Small intestine (tissue), 16 donors: ENCODE measurements at places on chromosomes 5 and 9.

GRCh38 chr9:114690308-114690707 lies 8.3 kb upstream of the TEX48 start:
- no peak for DNase-seq

DNA sequence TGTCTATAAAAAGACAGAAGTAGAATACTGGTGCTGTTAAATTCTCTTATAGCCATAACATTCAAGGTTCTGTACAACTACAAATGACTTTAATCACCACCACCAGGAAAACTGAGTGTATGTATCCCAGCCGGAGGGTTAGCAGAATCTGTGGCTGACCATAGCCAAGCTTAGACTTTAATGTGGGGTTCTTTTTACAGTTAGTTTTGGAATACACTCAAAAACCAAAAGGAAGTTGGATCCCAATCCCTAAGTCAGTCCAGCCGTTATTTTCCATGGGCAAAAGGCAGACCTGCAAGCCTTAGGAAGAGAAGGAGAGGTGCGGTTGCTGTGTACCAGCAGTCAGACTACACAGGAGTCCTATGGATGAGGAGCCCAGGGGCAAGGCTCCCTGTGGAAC lies 179.8 kb downstream of the ENC1 start:
- no peak for DNase-seq

DNA sequence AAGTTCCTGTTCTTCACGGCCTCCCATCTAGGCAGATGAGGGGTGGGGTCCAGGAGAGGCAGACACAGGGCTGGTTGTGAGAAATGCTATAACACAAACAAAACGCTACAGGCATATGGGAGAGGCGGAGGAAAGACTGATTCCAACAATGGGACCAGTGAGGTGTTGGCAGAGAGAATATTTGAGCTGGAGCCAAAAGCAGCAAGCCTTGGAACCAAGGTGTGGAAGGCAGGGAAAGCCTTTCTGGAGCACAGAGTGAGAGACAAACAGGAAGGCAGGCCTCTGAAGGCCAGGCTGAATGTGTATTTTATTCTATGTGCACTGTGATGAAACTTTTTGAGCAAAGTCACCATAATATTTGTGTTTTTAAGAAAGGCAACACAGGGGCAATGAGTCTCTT lies 2.9 kb downstream of the ATPSCKMT start:
- DNase-seq = no peak

GRCh38 chr5:56291661-56292374 lies 58.7 kb upstream of the ANKRD55 start:
- no peak for DNase-seq

- no peak for DNase-seq
Measured at GRCh38 chr5:4374866-4375265, 765.3 kb upstream of the ADAMTS16 start.

DNA sequence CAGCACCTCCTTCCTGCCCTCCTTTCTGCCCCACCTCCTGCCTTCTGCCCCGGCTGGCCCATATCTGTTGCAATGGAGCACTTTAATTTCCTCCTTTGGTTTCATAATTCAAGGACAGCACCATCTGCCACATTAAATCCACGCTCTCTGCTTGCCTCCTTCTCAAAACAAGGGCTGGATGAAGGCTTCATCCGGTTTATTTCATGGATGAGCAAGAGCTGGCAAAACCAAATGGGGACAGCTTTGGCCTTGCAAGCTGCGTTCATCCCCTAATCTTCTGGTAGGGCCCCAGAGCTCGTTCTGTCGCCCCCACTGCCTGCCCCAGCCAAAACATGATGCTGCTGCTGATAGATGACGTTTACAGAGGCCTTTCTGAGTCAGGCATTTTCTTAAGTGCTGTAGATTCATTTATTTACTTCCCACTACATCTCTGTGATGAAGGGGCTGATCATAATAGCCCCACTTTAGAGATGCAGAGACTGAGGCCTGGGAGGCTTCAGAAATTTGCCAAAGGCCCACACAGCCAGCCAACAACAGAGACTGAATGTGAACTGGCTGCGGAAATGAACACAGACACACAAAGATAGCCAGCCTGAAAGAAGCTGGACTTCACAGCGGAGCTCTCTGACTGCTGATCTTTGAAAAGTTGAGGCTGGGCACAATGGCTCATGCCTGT lies 115.6 kb upstream of the CPEB4 start:
- DNase-seq = no peak

GRCh38 chr5:80389580-80389979 lies 18.3 kb upstream of the ZFYVE16 start:
- no peak for DNase-seq

DNA sequence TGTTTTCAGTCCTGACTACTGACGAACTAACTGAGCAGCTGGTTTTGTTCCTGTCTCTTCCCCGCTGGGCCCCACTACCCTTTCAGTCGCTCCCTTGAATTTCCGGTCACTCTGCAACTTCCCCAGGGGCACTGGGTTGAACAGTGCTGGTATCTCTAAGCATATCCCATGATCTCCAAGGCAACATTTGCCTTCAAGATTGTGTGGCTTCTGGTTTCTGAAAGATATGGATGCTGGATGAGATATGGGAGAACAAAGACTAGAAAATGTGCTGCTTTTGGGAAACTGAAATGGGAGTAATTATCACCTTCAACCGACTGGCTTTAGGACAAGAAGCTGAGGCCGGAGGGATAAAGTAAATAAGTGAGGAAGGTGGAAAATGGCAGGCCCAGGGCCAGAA lies 258.2 kb upstream of the PIK3R1 start:
- DNase-seq = no peak

GRCh38 chr5:74311961-74312360 lies 328.6 kb downstream of the ENC1 start:
- DNase-seq = no peak

- DNase-seq = peak; percentile 82
Measured at GRCh38 chr9:95316794-95317118, 753 bp downstream of the FANCC start.

GRCh38 chr5:1781726-1782384 lies 17.8 kb downstream of the MRPL36 start:
- DNase-seq = no peak
